Activated CD8-positive, alpha-beta T cell treated with anti-CD3 and anti-CD28 coated beads for 36 hours (primary cell): ENCODE measurements at places on chromosomes 11 and 22.

- no peak for DNase-seq
These were observed 133.7 kb downstream of the CTTN start for GRCh38 chr11:70532066-70532440.

GRCh38 chr22:50253046-50253915 is 2.2 kb upstream of the HDAC10 start:
- DNase-seq: no peak

- DNase-seq: no peak
These were observed 3.1 kb downstream of the PAX6 start for GRCh38 chr11:31807799-31808667.

DNA sequence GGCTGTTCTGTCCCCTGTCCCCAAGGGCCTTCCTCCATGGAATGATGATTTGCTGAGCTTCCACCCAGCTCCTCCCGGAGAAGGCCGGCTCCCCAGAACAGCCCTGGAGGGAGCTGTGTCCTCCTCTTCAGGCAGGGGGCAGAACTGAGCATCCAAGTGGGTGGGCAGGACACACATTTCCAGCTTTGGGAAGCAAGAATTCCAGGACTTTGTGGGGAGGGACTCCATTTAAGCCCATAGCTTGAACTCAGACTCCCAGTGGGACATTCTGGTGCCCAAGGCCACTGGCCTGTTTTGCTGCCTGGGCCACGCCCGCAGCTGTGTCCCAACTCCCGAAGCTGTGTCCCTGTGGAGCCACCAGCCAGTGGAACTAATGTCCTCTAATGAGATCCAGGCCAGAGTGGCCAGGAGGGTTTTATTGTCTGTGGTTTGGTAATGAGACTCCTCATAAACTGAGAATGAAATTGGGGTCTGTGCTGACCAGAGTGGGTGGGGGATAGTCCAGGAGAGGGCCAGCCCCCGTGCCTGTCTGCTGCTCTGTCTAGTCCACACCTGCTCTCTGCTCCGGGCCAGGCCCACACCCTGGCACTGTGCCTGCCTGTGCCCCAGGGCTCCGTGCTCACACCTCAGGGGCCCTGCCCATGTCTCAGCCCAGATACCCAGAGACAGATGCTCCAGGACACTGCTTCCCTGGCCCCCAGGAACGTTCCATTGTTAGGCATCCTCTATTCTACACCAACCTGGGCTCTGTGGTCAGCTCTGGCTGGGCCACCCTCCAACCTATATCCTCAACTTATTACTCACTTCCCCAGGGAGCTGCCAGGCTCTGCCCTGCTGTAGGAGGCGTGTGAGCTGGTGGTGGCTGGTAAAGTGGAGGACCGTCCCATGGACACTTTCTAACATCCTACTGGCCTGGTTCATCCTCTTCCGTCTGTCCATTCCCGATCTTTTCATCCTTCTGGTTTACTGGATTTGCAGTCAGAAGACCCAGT is 7.6 kb downstream of the NECTIN1 start:
- DNase-seq: no peak

DNA sequence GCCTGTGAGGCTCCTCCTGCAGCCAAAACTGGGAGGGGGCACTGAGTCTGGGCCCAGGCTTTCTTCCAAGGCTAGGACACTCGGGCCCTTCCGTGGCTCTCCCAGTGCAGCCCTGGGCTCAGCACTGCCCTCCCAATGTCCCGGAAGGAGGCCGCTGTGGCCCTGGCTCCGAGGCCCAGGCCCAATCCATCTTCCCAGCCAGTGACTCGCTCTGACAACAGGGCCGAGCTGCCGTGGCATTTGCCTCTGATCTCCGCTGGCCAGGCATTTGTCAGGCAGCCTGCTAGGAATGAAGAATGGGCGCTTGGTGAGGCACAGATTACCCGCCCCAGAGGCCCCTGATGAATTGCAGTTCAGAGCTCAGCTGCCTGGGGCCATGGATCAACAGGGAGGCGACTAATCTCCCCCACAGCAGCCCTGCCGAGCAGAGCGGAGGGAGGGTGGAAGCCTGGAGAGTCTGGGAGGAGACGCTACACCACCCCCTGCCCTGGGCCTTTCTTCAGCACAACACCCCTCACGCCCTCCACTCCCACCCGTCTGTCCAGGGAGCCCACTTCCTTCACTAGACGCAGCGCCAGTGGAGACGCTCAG is 8.3 kb downstream of the FXYD2 start:
- DNase-seq: no peak

- no peak for DNase-seq
These were observed 28.3 kb upstream of the CCDC134 start for GRCh38 chr22:41772198-41772597.

GRCh38 chr22:27466778-27467438 is 334.6 kb downstream of the MN1 start:
- DNase-seq: no peak

GRCh38 chr11:87005569-87005921 is 32.2 kb upstream of the TMEM135 start:
- DNase-seq: no peak

- no peak for DNase-seq
These were observed 184.9 kb downstream of the SBF2 start for GRCh38 chr11:10108915-10109680.

- no peak for DNase-seq
These were observed 2.9 kb downstream of the CLCF1 start for GRCh38 chr11:67370351-67371076.

DNA sequence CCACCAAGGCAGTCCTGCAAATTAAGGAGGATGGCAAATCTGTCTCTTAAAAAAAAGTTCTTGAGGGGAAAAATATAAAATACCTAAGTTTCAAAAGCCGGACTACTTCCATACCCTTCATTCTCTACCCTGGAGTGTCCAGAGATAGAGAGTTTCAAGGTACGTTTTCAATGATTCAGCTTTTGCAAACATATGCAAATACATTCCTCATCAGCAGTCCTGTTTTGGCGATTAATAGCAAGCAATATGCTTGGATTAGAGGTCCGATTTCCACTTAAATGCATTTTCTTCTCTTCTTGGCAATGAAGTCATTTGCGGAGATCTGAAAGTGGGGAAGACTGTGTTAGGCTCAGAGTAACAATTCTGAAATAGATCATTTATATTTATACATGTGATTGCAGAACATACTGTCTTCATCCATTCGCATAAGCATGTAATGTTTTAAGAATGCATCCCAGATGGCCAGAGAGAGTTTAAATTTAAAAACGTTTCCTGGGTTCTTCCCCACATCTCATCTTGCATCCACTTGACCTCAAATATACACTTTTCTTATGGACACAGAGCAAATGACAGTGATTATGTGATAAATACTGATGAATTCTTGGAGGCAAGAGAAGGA is 13.8 kb upstream of the TFIP11 start:
- DNase-seq: no peak

- no peak for DNase-seq
These were observed 14.3 kb downstream of the TOLLIP start for GRCh38 chr11:1295086-1295485.

- no peak for DNase-seq
These were observed 261.1 kb downstream of the SBF2 start for GRCh38 chr11:10032935-10033334.

DNA sequence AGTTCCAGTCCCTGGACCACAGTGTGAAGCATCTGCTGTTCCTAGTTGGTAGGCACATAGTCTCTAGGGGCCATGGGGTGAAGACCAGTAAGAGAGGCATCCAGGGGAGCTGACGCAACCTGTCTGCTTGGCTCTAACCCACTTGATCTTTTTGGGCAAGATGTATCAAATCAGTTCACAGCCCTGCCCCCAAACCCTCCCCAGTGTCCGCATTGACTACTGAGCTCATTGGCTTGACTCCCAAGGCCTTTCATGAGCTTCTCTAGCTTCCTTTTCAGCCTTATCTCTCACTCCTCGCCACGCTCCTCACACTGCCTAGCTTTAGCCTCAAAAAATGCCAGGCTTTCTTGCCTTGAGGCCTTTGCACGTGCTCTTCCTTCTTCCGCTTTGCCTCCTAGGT is 29.7 kb upstream of the ABCC8 start:
- no peak for DNase-seq

DNA sequence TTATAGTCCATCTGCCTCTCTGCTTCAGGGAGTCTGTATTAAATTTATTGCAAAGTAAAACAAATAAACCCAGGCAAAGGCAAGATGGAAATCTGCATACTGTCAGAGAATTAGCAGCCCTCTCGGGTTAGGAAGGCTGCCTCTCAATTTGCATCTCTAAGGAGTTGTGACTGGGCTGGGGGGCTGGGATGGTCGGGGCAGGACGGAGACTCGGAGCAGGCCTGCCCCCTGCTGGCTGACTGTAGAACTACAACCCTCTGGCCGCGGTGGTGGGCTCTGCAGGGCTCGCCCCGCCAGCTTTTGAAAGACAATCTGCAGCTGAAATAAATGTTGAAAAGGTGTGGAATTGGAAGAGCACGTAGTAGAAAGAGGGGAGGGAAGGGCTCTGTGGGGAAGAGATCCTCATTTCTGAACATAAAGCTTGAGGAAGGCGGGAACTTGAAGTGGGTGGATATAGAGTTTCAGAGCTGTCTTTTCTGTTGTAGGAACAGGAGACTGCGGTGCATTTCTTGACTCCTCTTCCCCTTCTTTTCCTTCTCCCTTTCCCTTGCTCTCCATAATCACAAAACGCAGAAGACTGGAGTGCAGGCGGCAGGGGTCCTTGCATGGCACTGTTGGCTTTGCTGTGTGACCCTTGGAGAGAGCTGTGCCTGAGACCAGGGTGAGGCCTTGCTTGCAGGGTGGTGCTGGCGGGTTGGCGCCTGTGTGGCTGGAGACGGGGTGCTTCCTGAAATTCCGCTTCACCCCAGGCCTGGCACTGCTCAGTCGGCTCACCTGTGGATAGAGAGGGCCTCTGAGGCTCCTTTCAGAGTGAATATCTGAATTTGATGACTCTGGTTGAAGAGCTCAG is 22.6 kb upstream of the PKNOX2 start:
- DNase-seq: peak; percentile 66

DNA sequence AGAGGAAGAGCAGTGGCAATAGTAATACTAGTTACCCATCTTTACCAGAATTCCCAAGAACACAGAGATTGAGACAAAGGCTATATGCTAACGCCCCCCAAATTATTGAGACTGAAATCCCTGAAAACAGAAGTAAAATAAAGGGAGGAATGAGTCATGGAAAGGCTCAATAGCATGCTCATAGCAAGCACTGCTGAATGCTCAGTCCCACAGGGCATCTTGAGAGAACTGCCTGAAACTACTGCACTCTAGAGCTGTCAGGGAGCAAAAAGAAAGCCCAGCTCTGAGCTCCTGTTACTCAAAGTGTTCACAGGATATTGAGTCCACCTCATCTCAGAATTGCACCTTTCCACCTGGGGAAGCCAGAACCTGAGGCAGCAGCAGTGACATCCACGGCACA is 44.1 kb upstream of the FIBIN start:
- DNase-seq: no peak

GRCh38 chr11:107623183-107623582 is 32.2 kb downstream of the ELMOD1 start:
- no peak for DNase-seq

GRCh38 chr22:45053094-45053493 is 43.3 kb upstream of the PHF21B start:
- no peak for DNase-seq

DNA sequence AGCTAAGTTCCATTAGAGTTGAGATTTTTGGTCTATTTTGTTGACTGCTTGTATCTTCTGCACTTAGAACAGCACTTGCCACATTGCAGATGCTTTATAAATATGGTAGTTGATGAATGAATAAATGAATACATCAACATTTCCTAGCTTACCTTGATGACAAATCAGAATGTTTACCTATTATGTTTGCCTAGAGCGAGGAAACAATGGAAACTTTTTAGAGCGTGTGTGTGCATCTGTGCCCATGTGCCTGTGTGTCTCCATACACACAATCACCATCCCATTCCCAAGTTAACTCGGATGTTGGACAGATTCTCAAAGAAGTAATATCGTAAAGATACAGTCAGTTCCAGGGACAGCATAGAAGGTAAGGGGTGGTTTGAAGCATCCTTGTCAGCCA is 139.1 kb downstream of the DBX1 start:
- DNase-seq: no peak

GRCh38 chr11:93746101-93746500 is 4.6 kb downstream of the C11orf54 start:
- no peak for DNase-seq

DNA sequence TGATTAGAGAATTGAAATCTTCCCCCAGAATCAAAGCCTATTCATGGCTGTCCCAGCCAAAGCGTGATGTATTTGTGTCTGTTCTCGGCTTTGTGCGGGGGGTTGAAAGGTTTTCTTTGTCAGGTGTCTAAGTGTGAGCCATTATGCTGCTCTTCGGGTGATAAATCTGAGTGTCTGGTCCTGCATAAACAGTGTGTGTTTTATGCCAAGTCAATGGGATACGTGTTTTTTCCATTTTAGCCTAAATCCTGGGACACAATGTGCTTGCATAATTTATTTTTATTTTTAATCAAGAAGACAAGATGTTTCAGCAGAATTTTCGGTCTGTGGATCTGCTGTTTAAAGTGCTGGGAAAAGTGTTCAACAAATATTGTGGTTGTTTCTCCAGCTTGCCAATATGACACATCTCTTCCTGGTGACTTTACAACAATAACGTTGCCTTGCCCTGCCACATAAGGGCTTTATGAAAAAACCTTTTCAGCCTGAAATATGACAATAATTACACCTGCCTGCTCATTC is 267.8 kb downstream of the TBC1D22A start:
- DNase-seq: no peak

DNA sequence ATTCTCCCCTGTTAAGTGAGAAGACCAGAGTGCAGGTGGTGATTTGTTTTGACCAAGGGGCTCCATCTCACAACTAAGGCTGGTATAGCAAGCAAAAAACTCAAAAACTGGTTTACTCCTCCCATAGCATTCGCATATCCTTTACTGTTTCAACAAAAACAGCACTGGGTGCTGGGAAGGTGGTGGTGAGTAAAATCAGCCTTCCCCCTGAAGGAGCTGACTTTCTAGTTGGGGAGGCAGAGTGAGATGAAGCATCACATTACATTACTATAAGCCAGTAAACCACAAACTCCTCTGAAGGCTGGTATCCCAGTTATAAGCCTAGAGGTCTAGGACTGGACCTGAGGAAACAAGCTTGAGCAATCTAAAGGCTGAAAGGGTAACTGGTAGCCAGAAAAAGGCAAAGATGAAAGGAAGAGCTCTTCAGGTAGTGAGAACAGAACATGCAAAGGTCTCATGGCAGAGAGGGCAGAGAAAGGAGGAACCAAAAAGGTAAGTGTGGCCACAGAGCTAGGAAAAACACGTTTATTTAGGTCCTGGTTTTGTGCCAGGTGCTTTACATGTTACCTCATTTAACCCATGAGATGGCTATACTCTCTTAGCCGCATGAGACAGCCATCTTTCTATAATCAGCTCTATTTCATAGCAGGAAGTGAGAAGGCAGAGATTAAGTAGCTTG is 22.3 kb downstream of the TMEM123 start:
- peak; percentile 48 for DNase-seq

DNA sequence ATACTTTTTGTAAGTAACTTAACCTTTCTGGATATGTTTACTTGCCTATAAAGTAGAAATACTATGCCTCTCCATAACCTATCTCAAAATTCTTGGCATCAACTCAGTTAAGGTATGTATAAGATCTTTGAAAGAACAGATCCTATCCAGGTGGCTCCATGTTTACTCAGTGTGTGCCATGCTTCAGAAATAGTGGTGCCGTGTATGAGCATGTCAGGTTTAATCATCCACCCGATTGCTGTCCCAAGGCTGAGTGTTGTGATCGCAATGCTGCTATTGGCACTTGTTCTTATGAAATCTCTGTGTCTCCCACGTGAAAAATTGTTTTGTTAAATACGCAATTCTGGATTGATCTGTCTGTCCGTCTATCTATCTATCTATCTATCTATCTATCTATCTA is 85.9 kb upstream of the SNX19 start:
- DNase-seq: no peak

- DNase-seq: no peak
These were observed 83.1 kb downstream of the SHANK2 start for GRCh38 chr11:71169313-71169712.
